ENCODE measurements at places on chromosomes 11 and 22. TPM values are rescaled to one million over a fixed set of nuclear protein-coding genes. Genes with fewer than 3 reads are reported as not detected.

DGCR6 gene
- 1.3 TPM for polyA plus RNA-seq

PLEKHB1 gene
- polyA plus RNA-seq = 0.92 TPM

CHST1 gene
- 0.32 TPM for polyA plus RNA-seq

RNF215 gene
- 4.4 TPM for polyA plus RNA-seq

SIAE gene
- 33.9 TPM for polyA plus RNA-seq

KRTAP5-2 gene
- polyA plus RNA-seq = not detected

GRK3 gene
- 0.79 TPM for polyA plus RNA-seq

SLC22A25 gene
- 3.3 TPM for polyA plus RNA-seq

TRIM49B gene
- not detected for polyA plus RNA-seq
